Fibroblast of skin of left biceps (primary cell): ENCODE measurements at places on chromosomes 6 and 20.

DNA sequence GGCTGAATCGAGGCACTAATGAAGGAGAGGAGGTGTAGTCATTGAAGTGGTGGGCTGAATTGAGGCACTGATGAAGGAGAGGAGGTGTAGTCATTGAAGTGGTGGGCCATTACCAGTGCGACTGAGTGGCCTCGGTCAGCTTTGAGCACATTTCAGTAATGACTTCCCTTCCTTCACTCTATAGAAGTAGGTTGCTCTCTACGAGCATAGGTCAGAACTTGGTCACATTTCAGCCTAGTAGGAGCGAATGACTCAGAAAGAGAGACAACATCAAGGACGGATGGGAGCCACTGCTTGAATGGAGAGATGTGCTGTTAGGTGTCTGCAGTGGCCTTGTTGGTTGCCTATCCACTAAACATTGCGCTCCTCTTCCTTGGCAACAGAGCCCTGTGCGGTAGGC lies 39.5 kb downstream of the ZDHHC14 start:
- DNase-seq = no peak

GRCh38 chr20:24607402-24607801 lies 138.0 kb downstream of the SYNDIG1 start:
- DNase-seq = no peak

DNA sequence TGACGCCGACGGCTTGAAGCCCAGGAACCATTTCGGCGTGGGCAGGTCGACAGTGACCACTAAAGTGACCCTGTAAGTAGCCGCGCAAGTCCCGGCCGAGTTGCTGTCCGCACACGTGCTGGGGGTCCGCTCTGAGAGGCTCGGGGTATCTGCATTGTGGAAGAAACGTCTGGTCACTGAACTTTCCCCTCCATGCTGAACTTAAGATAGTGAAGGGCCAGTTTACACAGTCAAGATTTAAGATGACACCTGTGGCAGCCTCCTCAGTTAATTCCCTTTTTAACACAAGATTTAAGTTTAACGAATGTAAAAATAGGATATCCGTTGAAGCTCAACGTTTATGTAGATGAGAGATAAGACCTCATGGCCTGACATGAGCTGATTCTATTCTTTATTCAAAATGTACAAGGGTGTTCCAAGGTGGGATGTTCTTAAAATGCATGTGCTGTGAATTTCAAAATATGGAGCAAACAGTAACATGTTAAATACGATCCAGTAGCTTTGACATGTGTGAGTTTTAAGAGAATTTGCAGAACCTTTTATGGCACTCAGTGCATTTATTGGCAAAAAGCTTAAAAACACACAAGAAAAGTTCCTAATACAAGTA lies 116.2 kb downstream of the RTN4IP1 start:
- DNase-seq = no peak

GRCh38 chr6:159249128-159249527 lies 79.9 kb downstream of the FNDC1 start:
- peak; percentile 41 for DNase-seq

DNA sequence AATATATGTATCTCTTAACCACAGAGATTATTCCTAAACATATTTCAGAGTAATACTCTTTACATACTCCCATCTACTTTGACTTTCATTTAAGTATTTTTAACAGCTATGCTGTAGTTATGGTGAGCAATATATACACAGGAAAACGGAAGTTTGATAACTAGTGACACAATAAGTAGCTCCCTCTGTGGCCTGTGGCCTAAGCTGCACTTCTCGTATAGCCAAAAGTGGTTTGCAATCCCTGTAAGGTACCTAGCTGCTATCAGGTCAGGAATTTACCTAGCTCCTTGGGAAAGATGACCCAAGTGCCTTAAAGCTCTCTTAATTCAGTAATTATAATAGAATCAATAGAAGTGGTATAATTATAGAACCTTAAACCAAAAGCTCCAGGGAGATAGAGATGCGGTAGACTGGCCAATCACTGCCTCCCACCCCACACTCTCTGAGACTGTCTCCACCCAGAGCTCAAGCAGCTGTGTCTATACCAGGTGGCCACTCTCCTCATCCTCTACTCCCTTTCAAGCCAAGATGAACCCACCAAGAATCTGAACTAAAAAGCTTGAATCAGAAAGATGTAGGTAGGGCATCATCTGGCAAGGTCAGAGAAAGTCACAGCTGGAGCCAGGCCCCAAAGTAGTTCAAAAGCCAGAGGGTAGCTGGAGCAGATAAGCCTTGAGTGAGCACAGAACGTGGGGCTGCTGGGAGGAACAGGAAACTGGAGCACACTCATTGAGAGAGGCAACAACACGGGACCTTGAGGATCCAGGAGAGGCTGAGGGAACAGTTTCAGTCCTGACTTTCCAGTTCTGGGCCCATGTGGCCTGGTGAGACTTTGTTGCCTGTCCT lies 84.9 kb upstream of the ASF1A start:
- DNase-seq = no peak

DNA sequence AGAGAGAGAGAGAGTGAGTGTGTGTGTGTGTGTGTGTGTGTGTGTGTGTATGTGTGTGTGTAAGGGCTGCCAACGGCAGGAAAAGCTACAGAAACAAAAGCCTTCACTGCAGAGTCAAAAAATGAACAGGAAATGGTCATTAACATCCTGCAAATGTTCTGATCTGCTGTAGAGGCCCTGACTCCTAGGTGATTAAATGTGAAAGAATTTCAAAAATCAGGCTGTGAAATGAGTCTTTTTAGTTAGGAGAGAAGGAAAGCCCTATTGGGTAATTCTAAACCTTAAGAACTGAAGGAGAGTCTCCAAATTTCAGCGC lies 166.5 kb upstream of the MYLIP start:
- DNase-seq = peak; percentile 90

GRCh38 chr20:39893003-39893685 lies 795.9 kb downstream of the MAFB start:
- peak; percentile 77 for DNase-seq
